ENCODE measurements at places on chromosomes 6 and 20.

- no peak for DNase-seq
These were observed 136.5 kb downstream of the DOK5 start for GRCh38 chr20:54611708-54612412.

DNA sequence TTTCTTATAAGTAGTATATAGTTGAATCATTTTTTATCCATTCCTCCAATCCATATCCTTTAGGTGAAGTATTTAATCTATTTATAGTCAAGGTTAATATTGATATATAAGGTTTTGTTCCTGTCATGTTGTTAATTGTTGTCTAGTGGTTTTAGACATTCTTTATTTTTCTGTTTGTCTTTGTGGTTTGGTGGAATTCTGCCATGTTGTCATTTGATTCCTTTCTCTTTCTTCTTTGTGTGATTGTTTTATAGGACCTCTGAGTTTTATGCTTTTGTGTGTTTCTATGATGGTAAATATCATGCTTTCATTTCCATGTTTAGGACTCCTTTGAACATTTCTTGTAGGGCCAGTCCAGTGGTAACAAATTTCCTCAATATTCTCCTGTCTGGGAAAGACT lies 450.3 kb upstream of the BTBD3 start:
- DNase-seq = no peak

DNA sequence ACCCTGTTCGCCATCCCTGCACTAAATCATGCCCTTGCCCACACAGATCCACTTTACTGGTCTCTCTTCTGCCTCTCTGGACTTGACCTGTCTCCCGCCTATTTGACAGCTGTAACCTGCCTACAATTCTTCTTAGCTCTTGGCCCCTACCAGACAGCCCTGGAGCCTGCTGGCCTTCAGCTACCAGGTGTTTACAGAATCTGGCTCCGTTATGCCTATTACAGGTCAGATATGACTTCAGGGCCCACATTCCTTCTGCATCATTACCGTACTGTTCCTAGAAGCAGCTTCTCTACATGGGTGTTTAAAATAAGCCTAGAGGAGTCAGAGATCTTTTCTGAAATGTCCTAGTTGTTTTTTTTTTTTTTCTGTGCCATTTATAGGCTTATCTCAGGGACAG lies 45.4 kb upstream of the CCN6 start:
- no peak for DNase-seq

GRCh38 chr20:57048027-57048869 lies 218.2 kb downstream of the BMP7 start:
- peak; percentile 42 for DNase-seq

DNA sequence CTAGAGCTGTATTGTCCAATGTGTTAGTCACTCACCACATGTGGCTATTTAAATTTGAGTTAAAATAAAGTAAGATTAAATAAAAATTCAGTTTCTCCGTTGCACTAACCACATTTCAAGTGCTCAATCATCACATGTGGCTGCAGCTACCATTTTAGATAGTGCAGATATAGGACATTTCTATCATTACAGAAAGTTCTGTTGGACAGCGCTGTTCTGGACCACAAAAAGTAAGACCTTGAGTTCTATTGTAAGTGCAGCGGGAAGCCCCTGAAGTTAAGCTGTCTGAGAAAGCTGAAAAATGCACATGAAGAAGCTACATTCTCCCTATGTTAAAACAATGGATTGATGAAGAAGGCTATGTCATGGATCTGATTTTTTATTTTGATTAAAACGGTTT lies 1.1 kb downstream of the ORC3 start:
- DNase-seq = no peak

DNA sequence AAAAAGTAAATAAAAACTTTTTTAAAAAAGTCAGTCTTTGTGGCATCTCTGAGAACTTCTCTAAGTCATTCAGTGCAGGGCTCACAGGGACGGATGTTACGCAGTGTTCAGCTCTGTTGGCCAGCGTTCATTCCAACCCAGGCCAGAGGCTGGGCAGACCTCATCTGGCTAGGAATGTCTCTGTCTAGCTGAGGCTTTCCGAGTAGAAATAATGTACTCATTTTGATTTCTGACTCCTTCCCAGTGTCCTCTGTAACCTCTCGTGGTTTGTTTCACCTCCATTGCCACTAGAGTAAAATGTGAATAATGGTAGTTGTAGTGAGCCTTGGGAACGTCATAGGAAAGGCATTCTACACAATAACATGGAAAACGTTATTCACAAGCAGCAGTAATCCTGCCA lies 135.1 kb downstream of the TMEM242 start:
- DNase-seq = peak; percentile 57

- DNase-seq = no peak
These were observed 38.8 kb upstream of the EMILIN3 start for GRCh38 chr20:41405436-41405835.

- DNase-seq = no peak
These were observed 86.7 kb downstream of the GMDS start for GRCh38 chr6:2158596-2159271.

GRCh38 chr6:74879234-74879633 lies 326.6 kb downstream of the COL12A1 start:
- DNase-seq = peak; percentile 61

GRCh38 chr20:353166-353565 lies 6.3 kb downstream of the NRSN2 start:
- DNase-seq = no peak

GRCh38 chr6:21754891-21755290 lies 161.3 kb downstream of the SOX4 start:
- DNase-seq = peak; percentile 73

DNA sequence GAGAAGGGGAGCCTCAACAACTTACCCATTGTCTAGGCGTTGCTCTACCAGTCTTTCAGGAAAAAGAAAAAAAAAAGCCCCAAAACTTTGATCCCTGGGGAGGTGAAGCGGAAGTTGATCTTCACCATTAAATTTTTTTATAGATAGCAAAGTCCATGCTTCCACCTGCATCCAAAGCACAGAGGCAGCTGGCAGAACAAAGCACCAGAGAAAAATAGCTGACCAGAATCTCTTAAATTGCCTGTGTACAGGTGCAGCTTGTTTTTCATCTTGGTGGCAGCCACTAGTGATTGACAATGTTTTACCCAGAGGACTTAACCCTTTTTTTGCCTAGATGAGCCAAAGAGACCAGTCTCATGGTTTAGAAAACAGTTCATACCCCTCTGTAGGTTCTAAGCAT lies 86.0 kb downstream of the MYB start:
- DNase-seq = no peak

- no peak for DNase-seq
These were observed 76.8 kb downstream of the COL12A1 start for GRCh38 chr6:75128878-75129570.

- DNase-seq = no peak
These were observed 12.1 kb upstream of the NDUFAF4 start for GRCh38 chr6:96909811-96910210.

GRCh38 chr6:143110572-143110971 lies 49.9 kb downstream of the AIG1 start:
- DNase-seq = peak; percentile 32

DNA sequence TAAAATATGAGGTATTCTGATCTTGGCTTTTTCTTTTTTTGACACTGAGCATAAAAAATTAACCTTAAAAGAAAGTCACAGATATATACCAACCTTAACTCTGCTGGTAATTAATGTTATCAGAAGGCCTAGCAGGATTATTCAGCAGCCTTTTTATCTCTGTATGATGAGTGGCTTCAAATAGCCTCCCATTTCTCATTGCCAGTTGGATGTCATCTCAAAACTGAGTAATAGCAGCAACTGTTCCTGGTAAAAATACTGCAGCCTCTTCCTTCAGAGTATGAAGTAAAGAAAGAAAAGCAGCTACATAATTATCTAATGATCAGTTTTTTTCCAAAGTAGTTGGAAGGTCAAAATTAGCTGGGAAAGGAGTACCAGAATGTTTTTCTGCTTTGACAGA lies 24.9 kb upstream of the HDGFL1 start:
- no peak for DNase-seq

GRCh38 chr6:168390749-168391420 lies 50.1 kb upstream of the SMOC2 start:
- no peak for DNase-seq

DNA sequence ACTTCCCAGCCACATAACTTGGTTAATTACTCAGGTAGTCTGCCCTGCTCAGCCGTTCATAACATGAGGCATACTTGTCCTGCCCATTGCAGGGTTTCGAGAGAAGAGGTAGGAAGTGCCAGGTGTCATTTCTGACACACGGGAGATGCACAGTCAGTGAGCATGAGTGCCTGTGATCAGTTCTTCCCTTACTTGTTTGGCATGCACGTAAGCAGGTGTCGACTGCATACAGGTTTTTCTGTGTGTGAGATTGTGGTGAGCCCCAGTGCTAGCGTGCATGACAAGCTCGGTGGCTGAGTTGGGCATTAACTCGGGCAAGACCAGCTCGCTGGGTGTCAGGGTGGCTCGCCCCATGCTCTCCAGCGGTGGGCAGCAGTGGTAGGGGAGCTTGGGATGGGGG lies 51.2 kb upstream of the SLC22A1 start:
- no peak for DNase-seq
